ENCODE measurements at places on chromosomes 11 and 22. TPM values are rescaled to one million over a fixed set of nuclear protein-coding genes. Genes with fewer than 3 reads are reported as not detected.

Gene KRTAP5-10
- total RNA-seq, result not detected

Gene MUC5AC
- total RNA-seq, result 2.3 TPM

Gene LRRC74B
- total RNA-seq, result not detected

Gene PAMR1
- not detected for total RNA-seq

Gene CNTF
- 1.2 TPM for total RNA-seq

Gene ZNF214
- total RNA-seq, result 0.76 TPM

Gene DGKZ
- total RNA-seq, result 53.0 TPM

Gene ARHGAP8
- 1.3 TPM for total RNA-seq

Gene SYCE3
- not detected for total RNA-seq

Gene RPL27A
- total RNA-seq, result 2,546 TPM

Gene APOC3
- total RNA-seq, result not detected

Gene TNRC6B
- total RNA-seq, result 3.9 TPM

Gene RELT
- 10.2 TPM for total RNA-seq

Gene GAL3ST1
- total RNA-seq, result 8.0 TPM

Gene IFITM5
- total RNA-seq, result not detected

Gene CHST1
- 1.7 TPM for total RNA-seq

Gene SLC5A4
- total RNA-seq, result not detected

Gene C11orf21
- not detected for total RNA-seq

Gene DDI1
- not detected for total RNA-seq

Gene SHANK2
- total RNA-seq, result 8.0 TPM

Gene TUB
- total RNA-seq, result 5.4 TPM

Gene C11orf52
- not detected for total RNA-seq

Gene PAX6
- total RNA-seq, result 1.5 TPM

Gene SAA2
- total RNA-seq, result not detected

Gene OR5B21
- not detected for total RNA-seq

Gene LRRN4CL
- 0.05 TPM for total RNA-seq

Gene FOLR3
- not detected for total RNA-seq

Gene NFAM1
- total RNA-seq, result not detected

Gene ZNF280A
- 3.7 TPM for total RNA-seq

Gene FAM180B
- total RNA-seq, result not detected

Gene PANX3
- not detected for total RNA-seq

Gene CDCA5
- total RNA-seq, result 72.8 TPM

Gene IRAG1
- total RNA-seq, result 0.02 TPM

Gene KRTAP5-11
- not detected for total RNA-seq

Gene SCT
- total RNA-seq, result not detected

Gene MS4A15
- total RNA-seq, result not detected

Gene POTEH
- total RNA-seq, result not detected

Gene APOL4
- total RNA-seq, result not detected

Gene VPREB1
- not detected for total RNA-seq

Gene LTO1
- total RNA-seq, result 38.6 TPM

Gene SLC25A1
- total RNA-seq, result 45.3 TPM
